ENCODE measurements at places on chromosomes 2 and 18. TPM values are rescaled to one million over a fixed set of nuclear protein-coding genes. Genes with fewer than 3 reads are reported as not detected.

Gene REG1B
- not detected for total RNA-seq

Gene ALKAL2
- not detected for total RNA-seq

Gene RBM44
- 0.18 TPM for total RNA-seq

Gene AFF3
- total RNA-seq, result 13.9 TPM

- no peak overlapping the region for H3K27ac ChIP-seq
- H3K4me3 ChIP-seq, result no peak overlapping the region
- H3K27me3 ChIP-seq, result no peaks in the 10 kb centered on the region
- H3K4me1 ChIP-seq, result no peaks in the 10 kb centered on the region
Measured at GRCh38 chr2:6999211-6999877, 82.1 kb downstream of the RNF144A start.

GRCh38 chr2:5359397-5359796 lies 332.8 kb upstream of the SOX11 start:
- no peaks in the 10 kb centered on the region for H3K4me1 ChIP-seq
- no peak overlapping the region for H3K27ac ChIP-seq
- H3K4me3 ChIP-seq, result no peak overlapping the region
- no peaks in the 10 kb centered on the region for H3K27me3 ChIP-seq

DNA sequence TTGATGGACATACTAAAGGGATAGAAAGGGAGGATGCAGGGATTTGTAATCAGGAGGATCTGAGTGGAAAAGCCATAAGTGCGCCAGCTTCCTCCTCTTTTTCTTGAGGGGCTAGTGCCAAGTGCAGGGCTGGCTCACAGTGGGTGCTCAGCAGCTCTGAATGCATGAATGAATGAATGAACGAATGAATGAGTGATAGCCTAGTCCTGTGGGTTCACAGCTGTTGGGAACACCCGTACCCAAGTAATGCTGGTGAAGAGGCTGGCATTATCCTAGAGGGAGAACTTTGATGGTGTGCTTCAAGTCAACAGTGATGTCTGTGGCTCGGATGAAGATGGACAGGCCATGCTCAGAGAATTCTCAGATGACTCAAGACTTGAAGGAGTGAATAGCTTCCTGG lies 108.8 kb downstream of the KCTD1 start:
- H3K36me3 ChIP-seq, result no peaks in the 10 kb centered on the region
- H3K4me1 ChIP-seq, result peaks cover 10% of the 10 kb centered on the region
- DNase-seq, result no peak
- H3K4me3 ChIP-seq, result no peak overlapping the region
- H3K27ac ChIP-seq, result no peak overlapping the region

- no peaks in the 10 kb centered on the region for H3K4me1 ChIP-seq
- no peaks in the 10 kb centered on the region for H3K36me3 ChIP-seq
- no peak overlapping the region for H3K27ac ChIP-seq
- no peak overlapping the region for H3K4me3 ChIP-seq
- peaks cover 14% of the 10 kb centered on the region for H3K27me3 ChIP-seq
- peak; percentile 26 for DNase-seq
Measured at GRCh38 chr18:62999392-62999791, 284.1 kb downstream of the PHLPP1 start.

GRCh38 chr18:26482569-26482968 lies 65.8 kb downstream of the KCTD1 start:
- H3K27ac ChIP-seq, result no peak overlapping the region
- no peak overlapping the region for H3K4me3 ChIP-seq
- DNase-seq, result no peak
- peaks cover 18% of the 10 kb centered on the region for H3K4me1 ChIP-seq

Measured in IMR-90 (cell line).